ENCODE measurements at places on chromosomes 7 and 10.

GRCh38 chr10:23293973-23294590, 50.5 kb downstream of the C10orf67 start:
- DNase-seq = no peak

GRCh38 chr10:59589796-59590195, 119.9 kb downstream of the SLC16A9 start:
- DNase-seq = no peak

- DNase-seq = no peak
Measured at GRCh38 chr7:122166740-122167139, 22.7 kb upstream of the AASS start.

- DNase-seq = no peak
Measured at GRCh38 chr10:133442191-133442966, 11.4 kb upstream of the SCART1 start.

DNA sequence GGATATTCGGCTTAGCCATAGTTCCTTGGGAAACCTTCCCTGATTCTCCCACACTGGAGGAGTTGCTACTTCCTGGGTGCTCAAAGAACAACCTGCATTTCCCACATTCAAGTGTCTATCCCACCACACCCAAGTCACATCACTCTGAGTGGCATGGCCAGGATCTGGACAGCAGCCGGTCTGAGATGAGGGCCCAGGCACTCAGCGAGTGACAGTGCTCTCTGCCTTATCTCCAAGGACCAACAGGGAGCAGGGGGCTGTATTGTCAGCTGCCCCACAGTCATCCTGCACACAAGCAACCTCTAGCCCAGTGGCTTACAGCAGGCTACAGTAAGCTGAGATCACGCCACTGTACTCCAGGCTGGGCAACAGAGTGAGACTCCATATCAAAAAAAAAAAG, 16.1 kb upstream of the SLC18A3 start:
- no peak for DNase-seq

GRCh38 chr7:158283016-158283974, 304.3 kb downstream of the PTPRN2 start:
- DNase-seq = no peak

- DNase-seq = no peak
Measured at GRCh38 chr10:6494936-6495592, 85.0 kb downstream of the PRKCQ start.

DNA sequence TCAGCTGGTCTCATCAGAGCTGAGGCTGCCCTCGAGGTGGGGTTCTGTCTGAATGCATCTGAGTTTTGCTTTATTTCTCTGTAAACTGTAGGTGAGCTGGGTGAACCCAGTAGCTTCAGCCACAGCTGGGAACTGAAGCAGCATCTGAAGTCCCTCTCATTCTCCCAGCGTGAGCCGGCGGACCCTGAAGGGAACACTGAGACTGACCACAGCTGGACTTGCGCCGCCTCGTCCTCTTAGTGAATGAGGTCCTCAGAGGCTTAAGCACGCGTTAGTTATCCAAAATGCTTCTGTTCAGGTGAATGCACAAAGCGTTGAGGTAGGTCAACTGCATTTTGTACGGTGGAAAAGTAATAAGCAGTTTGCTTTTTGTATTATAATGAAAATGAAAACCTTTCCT, 76.6 kb downstream of the AMZ1 start:
- DNase-seq = no peak

DNA sequence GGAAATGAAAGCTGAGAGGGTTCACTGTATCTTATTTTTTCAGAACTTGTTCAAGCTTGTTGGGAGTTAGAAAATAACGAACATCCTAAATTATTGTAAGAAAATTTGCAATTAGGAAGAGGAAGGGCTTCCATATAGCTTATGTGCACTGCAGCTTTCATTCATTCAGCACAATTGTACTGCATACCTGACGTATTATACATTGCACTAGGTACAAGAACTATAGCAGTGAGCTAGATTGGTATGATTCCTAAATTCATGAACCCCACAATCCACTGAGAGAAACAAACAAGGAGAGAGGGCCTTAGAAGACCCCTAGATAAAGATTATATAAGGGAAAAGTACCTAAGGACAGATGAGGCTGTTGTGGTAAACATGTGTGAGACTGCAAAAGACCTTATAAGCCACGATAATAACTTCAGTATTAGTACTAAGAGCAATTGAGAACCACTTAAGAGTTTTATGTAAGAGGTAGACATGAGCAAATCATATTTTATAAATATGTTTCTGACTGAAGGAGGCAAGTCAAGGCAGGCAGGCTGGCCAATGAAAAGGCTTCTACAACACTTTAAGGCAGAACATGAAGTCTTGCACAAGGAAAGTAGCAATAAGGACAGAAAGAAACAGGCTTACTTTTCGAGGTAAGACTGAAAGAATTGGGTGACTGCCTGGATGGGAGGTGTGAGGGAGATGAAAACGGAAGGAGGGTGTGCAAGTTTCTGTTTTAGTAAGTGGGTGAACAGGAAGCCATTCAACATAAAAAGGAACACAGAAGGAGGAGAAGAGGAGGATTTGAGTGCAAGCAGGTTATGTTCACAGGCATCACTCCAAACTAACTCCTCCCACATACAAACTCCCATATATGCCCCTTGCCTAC, 77.9 kb upstream of the LRRN3 start:
- no peak for DNase-seq

- no peak for DNase-seq
Measured at GRCh38 chr7:30331338-30331737, 46.9 kb downstream of the ZNRF2 start.

GRCh38 chr7:133751079-133751478, 376.1 kb upstream of the LRGUK start:
- no peak for DNase-seq

GRCh38 chr7:29606287-29606721, 42.7 kb downstream of the PRR15 start:
- no peak for DNase-seq

DNA sequence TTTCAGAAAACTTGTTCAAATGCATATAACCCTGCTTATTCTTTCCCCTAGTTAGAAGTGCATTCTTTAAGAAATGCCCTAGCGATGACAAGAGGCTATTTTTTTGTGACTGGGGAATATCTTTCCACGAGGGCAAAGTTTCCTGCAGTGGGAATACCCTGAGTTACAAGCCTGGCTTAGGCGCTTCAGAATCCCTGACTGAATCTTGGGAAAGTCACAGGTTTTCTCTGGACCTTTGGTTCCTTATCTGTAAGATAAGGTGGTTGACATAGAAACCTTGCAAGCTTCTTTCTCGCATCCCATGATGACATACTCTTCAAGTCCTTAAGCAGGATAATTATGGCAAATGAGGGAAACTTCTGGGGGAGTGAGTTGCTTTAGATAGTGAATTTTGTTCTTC, 80.5 kb upstream of the FZD8 start:
- DNase-seq = no peak

- DNase-seq = no peak
Measured at GRCh38 chr10:391305-391704, 256.1 kb downstream of the ZMYND11 start.

DNA sequence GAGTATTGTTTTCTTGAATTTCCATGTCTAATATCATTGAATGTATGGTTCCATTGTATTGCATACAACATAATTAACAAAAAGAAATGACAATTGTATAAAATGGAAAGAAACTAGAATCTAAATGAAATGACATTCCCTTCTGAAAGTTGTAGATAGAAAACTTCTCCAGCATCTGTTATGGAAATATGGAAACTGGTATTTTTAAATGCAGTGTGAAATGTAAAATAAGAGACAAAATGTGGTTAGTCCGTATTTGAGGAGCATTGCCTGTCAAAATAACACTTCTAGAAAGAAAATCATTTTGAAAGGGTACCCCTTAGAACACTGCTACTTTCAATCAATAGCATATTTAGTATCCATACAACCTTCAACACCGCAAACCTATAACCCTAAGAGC, 286.3 kb upstream of the CELF2 start:
- no peak for DNase-seq

- no peak for DNase-seq
Measured at GRCh38 chr10:99760321-99760720, 22.1 kb upstream of the ABCC2 start.

GRCh38 chr7:3404501-3404900, 103.4 kb downstream of the SDK1 start:
- no peak for DNase-seq

GRCh38 chr10:129310881-129311280, 156.2 kb upstream of the MGMT start:
- no peak for DNase-seq

- DNase-seq = peak; percentile 23
Measured at GRCh38 chr7:114921631-114922025, 266 bp upstream of the MDFIC start.

DNA sequence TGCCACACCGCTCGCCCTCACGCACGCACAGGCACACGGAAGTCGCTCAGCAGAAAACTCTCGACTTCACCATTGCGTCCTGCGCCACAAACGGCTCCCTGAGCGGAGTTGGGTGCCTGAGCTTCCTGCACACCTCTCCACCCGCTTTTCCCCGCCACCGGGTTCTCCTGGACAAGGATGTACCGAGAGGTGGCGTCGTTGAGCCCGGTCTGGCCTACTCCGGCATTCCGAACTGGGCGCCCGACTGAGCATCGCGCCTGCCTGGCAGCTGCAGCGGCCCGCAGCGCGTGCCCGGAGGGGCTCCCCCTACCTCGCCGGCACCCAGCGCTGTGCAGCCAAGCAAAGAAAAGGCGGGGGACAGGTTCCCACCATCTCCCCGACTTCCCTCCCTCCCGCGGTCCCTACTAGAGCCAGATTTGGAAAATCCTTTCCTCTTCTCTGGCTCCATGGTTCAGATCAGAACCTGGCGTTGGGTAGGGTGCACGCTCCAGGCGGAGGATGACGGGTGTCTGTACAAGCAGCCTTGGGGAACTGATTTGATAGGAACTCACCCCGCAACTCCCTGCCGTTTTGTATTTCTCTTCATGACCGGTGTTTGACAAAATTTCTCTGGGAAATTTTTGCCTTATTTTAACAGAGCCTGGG, 1.7 kb downstream of the SORCS3 start:
- DNase-seq = peak; percentile 76

- no peak for DNase-seq
Measured at GRCh38 chr7:118080947-118081346, 103.0 kb upstream of the LSM8 start.

DNA sequence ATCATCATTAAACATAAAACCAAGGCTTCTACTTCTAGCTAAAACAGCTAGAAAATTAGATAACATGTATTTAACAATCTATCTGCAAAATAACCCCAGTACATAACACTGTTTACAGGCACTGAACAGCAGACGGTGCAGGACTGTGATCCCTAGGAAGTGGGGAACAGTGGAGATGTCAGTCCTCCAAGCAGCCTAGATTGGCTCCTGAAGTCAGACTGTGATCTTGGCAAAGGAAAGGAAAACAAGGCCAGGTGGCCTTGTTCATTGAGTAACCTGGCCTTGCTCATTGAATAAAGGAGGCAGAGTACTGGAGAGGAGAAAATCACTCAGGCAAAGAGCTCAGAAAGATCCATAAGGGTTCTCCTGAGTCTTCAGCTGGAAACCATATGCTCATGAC, 77.7 kb upstream of the DIP2C start:
- no peak for DNase-seq

- DNase-seq = peak; percentile 65
Measured at GRCh38 chr7:31687024-31687748, at the start of gene PPP1R17. PPP1R17 (plus strand) TSS chr7:31687215; CDS start chr7:31692442, 5,227 bp downstream.

- DNase-seq = no peak
Measured at GRCh38 chr10:5571826-5572225, 47.1 kb downstream of the CALML3 start.

DNA sequence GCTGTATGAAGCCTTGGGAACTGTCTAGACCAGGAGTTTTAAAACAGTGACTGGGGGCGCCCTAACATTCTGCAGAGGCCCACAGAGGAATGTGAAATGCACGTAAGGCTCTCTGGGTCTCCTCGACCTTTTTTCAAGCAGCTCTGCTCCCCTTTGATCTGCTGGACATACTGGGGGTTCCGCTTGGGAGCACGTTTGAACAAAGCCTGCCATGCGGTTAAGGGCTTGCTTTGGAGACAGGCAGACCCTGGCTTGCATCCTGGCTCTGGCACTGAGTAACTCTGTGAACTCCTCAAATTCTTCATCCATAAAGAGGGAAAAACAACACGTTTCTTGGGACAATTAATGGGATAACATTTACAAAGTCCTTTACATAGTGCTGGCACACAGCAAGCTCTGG, 7.8 kb downstream of the BEND7 start:
- no peak for DNase-seq

DNA sequence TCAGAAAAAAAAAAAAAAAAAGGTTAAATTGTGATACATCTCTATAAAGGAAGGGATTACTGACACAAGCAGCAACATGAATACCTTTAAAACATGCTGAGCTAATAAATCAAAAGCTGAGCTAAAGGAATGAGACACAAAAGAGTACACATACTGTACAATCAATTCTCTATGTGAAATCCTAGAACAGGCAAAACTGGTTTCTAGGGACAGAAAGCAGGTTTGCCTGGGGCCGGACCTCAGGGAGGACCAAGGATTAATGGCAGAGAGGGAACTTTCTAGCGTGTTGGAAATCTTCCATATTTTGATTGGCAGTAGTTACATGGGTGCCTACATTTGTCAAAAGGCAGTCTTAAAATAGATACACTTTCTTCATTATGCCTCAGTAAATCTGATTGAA, 52.5 kb downstream of the KLRG2 start:
- DNase-seq = no peak

- no peak for DNase-seq
Measured at GRCh38 chr10:112927980-112928379, 22.1 kb upstream of the TCF7L2 start.

GRCh38 chr10:77907900-77908717, 18.4 kb downstream of the DLG5 start:
- DNase-seq = no peak

DNA sequence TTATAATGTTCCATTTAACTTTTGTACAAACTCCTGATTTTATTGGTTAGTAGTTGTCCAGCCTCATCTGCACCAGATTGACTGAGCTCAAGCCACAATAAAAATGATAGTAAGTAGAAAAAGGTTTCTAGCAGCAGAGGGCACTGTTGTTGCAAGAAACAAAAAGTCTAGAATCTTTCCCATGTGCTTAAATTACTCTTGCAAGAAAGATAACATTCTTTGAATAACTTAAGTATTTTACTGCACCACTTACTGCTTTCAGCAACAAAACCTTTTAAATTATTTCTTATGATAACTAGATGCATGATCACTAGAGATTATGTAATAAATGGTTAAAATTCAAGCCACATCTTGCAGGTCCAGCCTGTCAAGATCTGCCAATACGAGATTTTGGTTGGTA, 27.0 kb downstream of the LMOD2 start:
- DNase-seq = no peak

- DNase-seq = no peak
Measured at GRCh38 chr7:111324228-111324627, 233.3 kb downstream of the LRRN3 start.

DNA sequence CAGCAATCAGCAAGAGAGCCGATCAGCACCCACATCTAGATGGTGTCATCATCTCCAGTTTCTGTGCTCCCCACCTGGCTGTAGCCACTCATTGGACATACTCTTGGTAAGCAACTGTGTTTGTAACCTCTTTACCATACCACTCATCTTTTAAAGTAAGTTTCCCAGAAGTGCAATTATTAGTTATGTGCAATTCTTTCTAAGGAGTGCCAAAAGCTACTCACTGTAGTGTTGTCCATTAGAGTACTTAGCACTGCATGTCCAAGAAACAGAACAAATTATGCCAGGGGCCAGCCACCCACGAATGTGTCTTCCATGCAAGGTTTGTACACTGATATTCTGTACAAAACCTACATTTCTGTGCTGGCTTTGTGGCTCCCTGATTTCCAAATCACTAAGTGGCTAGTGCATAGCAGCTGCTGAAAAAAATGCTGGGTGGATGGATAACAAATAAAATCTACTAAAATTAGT, 131.9 kb downstream of the SRPK2 start:
- DNase-seq = no peak
